HuH-7.5 (cell line): ENCODE measurements at places on chromosomes 7 and 10.

GRCh38 chr7:20351901-20352300 lies 21.2 kb downstream of the ITGB8 start:
- no peak for DNase-seq

DNA sequence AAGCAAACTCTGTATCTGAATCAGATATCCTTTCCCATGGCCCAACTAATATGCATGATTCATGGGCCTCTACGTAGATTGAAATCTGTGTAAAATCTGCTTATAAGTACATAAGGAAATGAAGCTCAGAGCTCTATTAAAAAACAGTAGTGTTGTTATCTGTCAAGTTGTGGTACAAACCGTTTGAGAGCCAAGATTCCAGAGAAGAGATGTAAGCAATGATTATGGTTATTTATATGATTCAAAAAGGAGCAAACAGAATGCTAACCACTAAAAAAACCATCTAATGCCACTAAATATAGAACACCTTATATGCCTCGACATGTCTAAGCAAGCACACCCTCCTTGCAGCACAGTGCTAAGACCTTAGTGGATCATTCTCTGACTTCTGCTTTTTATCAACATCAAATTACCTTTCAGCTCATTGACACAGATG lies 26.6 kb downstream of the RPP38 start:
- no peak for DNase-seq

GRCh38 chr10:23457632-23458417 lies 18.9 kb downstream of the OTUD1 start:
- DNase-seq, result no peak

DNA sequence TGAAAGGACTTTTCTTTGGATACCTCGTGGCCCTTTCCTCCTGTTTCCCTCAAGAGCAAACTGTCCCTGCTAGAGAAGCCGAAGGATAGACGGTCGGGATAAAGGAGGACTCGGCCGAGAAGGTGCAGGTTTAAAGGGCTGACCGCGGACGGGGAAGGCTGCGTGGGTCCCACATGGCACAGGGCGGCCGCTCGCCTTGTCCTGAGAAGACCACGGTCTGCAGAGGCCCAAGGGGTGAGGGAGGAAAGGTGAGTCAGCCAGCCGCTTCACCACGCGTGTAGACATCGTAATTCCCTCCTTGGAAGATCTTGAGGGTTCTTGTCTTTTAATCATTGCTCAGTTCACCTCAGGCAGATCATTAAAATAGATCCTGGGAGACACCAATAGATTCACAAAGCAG lies 253.8 kb downstream of the DPP6 start:
- DNase-seq, result no peak

DNA sequence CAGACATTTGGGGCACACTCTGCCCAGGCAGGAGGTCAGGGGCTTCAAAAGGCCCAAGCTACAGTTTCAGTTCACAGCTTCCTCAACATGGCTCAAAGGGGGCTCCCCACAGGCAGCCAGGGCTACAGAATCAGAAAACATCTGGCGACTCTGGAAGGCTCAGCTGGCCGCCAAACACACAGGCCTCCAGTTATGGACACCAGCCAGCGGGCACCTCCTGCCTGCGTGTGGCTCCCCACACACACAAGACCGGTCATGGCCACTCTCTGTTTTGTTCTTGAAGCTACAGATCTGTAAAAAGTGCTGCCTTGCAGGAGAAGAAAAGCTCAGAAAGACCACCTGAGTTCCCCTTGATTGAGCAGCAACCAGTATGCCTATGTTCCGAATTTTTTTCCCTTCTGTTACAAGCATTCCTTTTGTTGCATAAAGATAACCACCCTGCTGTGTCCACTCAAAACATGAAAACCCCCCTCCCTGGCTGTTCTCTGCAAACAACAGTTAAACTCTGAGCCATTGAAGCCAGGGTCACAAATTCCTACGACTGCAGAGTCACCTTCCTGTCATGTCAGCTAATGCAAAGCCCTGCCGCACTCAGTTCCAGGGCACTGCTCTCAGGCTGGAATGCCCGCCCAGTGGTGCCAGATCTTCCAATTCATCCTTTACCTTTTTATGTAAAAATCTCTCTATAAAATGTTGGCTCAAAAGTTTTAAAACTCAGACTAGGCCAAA lies 33.6 kb downstream of the VSTM4 start:
- DNase-seq, result no peak

- DNase-seq, result no peak
Measured at GRCh38 chr7:96061009-96061408, 260.9 kb downstream of the SLC25A13 start.

GRCh38 chr7:116024826-116025809 lies 5.4 kb downstream of the TFEC start:
- no peak for DNase-seq

- DNase-seq, result no peak
Measured at GRCh38 chr7:121369462-121369861, 26.6 kb downstream of the FAM3C start.

DNA sequence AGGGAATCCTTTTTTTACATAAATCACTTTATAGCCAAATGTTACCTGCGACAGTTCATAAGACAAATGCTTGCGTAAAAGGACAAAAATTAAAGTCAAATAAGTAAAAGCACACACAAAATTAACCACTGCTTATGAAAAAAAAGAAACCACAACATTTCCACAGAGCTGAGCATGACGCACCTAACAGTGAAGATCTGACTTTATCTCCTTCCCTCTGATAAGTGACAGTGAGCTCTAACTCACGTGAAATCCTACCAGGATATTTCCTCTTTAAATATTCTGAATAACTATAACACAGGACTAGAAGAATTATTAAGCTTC lies 225.5 kb downstream of the SFMBT2 start:
- DNase-seq, result no peak

- DNase-seq, result no peak
Measured at GRCh38 chr7:936386-937054, 18.0 kb downstream of the ADAP1 start.

DNA sequence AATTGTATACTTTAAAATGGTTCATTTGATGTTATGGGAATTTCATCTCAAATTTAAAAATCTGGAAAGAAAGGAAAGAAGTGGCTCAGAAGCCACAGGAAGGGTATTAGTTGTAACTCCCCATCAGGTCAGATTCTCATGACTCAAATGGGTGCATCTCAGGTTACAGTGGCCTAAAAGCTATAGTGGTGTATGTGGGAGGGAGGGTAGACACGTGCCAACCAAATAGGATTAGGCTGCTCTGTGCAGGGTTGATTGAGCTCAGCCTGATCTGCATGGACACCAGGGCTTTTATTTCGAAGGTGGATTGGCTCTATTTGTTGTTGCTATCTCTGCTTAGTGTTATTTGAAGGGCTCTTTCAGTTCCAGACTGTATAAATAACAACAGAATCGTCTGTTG lies 121.5 kb upstream of the PRR15 start:
- DNase-seq, result no peak

GRCh38 chr7:24899161-24899560 lies 80.8 kb downstream of the OSBPL3 start:
- DNase-seq, result no peak

GRCh38 chr7:75727881-75728593 lies 10.7 kb downstream of the HIP1 start:
- no peak for DNase-seq

GRCh38 chr10:52020702-52021101 lies 293.4 kb upstream of the DKK1 start:
- no peak for DNase-seq

- no peak for DNase-seq
Measured at GRCh38 chr7:125061776-125062397, 132.3 kb upstream of the POT1 start.

DNA sequence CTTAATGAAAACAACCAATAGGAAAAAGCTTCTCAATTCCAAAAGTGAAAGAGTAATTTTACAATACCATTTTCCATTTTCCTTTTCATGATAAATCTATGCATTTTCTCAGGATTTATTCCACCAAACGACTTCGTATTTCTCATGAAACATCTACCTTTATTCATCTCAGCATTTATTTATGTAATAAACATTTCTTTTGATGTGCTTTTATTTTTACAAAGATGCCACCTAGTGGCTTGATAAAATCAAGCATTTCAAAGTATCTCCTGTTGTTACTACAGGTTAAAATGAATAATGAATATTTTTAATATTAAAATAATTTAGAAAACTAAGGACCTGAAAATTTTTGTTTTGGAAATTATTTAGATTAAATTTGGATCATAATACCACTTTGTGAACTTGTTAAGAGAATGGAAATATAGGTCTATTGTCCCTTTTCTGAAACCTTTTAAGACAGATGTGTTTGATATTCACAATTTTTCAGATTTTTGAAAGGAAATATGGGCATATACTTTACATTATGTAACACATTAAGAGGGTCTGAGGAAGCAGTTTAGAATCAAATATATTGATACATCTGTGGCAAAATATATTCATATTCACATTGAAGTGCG lies 2.7 kb upstream of the IQUB start:
- DNase-seq, result no peak

DNA sequence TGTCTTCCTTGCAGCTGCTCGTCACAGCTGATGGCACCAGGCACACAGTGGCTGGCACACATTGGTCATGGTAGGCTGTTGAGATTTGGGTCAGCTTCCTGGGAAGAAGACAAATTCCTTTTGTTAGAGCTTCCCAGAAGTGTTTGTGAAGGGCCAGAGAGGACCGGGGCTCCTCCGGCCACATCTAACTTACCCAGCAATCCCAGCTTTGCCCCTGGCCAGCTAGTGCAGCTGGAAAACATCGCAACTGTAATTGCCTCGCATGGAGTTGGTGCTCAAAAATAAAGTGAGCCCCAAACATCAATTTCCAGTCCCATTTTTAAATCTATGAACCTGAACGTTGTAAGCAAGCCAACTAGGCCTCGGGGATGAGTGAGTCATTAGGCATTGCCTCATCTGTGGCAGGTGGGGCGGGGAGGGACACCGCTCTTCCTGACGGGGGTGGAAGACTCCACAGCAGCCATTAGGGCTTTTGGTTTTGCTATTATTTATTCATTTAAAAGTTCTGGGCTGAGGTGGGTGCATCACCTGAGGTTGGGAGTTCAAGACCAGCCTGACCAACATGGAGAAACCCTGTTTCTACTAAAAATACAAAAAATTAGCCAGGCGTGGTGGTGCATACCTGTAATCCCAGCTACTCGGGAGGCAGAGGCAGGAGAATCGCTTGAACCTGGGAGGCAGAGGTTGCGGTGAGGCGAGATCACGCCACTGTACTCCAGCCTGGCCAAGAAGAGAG lies 12.4 kb downstream of the CPA5 start:
- DNase-seq, result no peak

DNA sequence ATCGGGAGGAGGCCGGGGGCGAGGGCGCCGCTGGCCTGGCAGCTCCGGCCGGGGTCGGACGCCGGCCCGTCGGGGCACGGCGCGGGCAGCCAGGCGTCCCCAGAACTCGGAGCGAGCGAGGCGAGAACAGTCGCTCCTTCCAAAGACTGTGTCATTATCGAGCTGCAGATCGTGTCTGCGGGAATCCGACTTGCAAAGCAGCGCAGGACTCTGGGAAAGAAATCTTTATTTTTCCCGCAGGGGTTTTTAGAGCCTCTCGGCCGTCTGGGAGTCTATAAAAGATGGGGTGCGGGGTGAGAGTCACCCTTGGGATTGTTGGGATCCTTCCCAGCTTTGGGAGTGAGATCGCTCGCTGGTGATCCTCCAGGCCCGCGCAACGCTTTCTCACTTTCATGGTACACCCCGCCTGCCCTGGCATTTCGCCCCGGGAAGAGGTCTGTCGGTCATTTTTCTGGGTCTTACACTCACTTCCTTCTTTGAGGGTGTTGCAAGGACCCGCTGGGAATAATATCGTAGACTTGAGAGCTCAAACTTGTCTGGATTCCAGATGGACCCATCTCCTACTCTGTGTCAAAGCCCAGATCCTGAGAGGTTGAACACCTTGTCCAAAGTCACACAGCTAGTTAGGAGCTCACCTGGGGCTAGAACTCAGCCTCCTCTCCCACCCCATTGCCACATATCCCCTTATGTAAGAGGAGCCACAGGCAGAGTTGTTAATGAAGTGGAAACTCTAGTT lies 1.0 kb downstream of the UBTD1 start:
- DNase-seq, result no peak

DNA sequence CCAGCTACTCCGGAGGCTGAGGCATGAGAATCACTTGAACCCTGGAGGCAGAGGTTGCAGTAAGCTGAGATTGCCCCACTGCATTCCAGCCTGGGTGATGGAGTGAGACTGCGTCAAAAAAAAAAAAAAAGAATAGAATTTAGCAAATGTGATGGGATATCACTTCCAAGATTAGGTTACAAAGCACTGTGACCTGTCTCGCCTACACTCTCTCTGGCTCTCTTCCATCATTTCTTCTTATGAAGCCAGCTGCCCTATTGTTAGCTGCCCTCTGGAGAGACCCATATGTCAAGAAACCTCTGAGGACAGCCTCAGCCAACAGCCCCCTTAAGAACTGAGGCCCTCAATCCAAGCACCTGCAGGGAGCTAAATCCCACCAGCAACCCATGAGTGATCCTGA lies 28.2 kb downstream of the ARHGAP21 start:
- DNase-seq, result no peak

DNA sequence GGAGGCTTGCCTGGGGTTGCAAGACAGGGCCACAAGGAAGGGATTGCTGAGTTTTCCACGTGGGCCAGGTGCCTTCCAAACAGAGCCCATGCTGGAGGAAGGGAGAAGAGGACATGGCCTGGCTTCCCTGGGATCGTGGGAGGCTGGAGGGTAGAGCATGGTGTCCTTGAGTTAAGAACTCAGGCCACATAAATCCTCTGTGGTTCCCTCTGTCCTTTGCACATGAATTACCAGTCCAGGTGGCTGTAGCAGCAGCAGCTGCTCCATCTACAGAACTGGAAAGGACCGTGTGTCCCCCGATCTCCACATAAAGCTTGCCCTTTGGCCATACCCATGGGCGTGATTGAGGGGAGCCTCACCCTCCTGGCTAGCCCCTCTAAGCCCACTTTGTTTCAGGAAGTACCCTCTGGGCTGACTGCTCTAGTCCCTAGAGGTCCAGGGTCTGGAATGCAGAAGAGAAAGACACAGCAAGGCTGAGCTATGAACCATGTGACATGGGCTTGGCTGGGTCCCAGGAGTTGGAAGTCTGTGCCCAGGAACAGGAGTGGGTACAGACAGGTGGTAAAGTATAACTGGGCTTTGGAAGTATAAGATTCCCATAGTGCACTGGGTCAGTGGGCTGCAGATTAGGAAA lies 84.9 kb downstream of the C10orf105 start:
- DNase-seq, result no peak

GRCh38 chr7:70580161-70580560 lies 551.8 kb upstream of the GALNT17 start:
- DNase-seq, result no peak

DNA sequence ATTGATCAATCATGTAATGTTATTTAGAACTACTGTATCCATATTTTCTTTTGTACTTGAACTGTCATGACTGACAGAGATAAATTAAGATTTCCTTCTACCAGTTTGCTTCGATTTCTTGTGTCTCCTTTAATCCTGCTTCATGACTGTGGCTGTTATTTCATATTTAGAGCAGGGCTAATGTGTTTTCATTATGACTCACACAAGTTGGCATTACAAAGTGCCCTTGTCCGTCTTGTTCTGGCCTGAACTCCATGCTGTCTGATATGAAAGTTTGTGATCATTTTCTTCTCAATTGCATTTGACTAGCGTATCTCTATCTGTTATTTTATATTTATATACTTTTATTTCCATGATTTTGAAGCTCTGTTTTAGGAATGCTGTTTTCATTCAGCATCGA lies 344.1 kb upstream of the PRKCQ start:
- no peak for DNase-seq

GRCh38 chr10:68560943-68561864 lies 1.1 kb downstream of the TET1 start:
- DNase-seq, result peak; percentile 55

- DNase-seq, result no peak
Measured at GRCh38 chr7:112286250-112287086, 80.0 kb downstream of the ZNF277 start.
